Activated CD4-positive, alpha-beta memory T cell treated with anti-CD3 and anti-CD28 coated beads for 36 hours (primary cell): ENCODE measurements at places on chromosomes 4 and X. TPM values are rescaled to one million over a fixed set of nuclear protein-coding genes. Genes with fewer than 3 reads are reported as not detected.

Gene CENPVL2
- total RNA-seq = not detected

Gene POF1B
- 0.21 TPM for total RNA-seq

Gene DAPP1
- total RNA-seq = 23.6 TPM

Gene LRP2BP
- 0.48 TPM for total RNA-seq

Gene PGM2
- total RNA-seq = 65.7 TPM
